ENCODE measurements at places on chromosomes 3 and 15.

- DNase-seq, result no peak
Observed at GRCh38 chr3:42369304-42369703, 41.1 kb downstream of the LYZL4 start.

DNA sequence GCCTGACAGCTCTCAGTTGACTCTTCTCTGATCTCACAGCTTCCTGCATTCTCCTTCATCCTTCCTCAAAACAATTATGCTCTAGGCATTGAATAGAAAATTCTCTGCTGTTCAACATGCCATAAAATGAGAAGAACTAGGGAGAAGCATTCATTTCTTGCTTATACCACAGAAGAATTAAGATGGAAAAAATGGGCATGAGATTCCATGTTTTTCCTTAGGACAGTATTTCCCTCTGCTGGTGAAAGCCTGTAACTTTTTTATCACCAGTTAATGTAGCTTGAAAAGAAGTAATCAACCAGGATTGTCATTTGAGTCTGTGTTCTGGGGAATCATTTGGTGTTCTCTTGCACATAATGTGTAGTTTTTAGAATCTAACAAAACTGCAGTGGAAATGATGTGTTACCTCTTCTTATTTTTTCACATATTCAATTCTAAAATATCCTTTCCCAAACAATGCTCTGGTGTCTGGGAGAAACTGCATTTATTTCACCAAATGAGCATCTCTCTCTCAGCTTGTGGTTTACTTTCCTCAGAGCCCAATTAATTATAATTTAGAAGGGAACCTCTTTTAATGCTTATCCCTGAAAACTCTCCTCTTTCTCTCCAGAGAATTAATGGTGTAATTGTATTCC lies 92.8 kb upstream of the DCBLD2 start:
- DNase-seq, result no peak

DNA sequence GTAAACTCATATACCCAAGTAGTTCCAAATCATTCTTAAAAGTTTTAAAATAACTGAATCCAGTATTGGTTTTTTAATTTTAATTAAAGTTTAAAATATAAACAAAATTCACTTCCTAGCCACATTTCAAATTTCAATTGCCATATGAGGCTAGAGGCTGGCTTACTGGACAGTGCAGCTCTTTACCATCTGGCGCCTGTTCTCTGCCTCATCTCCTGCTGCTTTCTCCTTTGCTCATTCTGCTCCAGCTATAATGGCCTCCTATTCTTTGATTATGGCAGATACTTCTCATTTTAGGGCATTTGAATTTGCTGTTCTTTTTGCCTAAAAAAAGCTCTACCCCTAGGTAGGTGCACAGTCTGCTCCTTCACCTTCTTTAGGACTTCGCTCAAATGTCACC lies 19.1 kb downstream of the ARMC8 start:
- no peak for DNase-seq

- no peak for DNase-seq
Observed at GRCh38 chr3:116399701-116400226, 45.5 kb downstream of the LSAMP start.

DNA sequence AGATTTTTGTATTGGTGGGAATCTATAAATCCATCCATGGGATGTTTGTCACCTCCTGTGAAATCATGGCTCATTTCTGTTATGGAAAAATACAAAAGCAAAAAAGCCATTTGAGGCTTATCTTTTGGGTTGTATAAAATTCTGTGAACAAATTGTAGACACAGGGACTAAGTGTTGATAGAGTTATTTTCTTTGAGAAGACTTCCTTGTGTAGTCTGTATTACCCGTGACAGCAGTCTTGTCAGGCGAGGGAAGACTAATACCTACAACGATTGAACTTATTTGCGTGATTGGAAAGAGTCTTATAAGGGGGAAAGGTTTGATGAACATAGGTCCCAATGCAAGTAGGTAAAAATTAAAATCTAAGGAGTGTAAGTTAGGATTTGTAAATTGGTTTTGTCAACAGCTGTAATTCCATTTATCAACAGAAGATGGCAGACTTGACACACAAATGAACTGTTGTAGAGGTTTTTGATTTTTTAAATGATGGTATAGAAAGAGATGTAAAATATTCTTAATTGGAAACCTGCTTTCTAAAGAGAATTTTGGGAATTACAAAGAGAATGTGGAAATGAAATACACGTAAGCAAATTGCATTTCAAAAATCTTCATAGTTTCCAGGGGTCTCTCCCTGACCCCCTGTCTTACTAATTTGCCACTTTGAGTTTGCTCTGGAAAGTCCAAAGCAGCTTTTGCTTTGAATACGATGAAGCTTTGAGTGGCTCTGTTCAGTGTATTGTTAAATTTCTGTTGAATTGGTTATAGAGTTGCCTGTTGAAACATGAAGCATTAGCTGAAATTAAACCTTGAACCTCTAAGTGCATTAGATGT lies 33.2 kb downstream of the SLC25A26 start:
- no peak for DNase-seq

- no peak for DNase-seq
Observed at GRCh38 chr3:196650740-196651311, 11.3 kb downstream of the NRROS start.

DNA sequence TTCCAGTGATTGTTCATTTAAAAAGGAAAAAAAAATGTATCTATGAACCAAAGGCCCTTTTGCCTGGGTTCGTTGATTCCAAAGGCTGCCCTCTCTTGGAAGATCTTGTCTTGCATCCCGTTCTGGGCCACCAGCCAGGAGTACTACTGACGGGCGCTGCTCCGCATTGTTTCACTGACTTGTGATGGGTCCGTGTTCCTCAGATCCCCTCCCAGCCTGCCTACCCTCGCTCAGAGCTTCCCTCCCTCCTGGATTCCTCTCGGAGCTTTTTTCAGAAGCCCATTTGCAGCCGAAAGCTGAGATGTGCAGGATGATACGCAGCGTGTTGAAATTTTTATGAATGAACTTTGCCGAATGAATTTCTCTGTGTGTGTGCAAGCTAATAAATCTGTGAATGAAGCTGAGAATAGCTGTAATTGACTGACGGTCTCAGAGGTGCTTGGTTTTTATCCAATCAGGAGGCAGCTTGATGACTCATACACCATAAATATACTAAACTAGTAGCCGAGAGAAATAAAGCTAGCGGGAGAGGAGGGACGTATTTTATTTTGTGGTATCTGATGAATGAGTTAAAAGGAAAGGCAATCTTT lies at the start of gene SHC4:
SHC4 (minus strand) TSS at position 396 of the 590 bp plus-strand sequence. CDS start 904 bp downstream, outside the sequence.
- DNase-seq, result no peak

- peak; percentile 21 for DNase-seq
Observed at GRCh38 chr15:40441565-40442531, 1.1 kb downstream of the BAHD1 start.

- no peak for DNase-seq
Observed at GRCh38 chr3:59749291-59749690, 699.5 kb upstream of the CFAP20DC start.

GRCh38 chr3:160403796-160404470 lies 4.5 kb downstream of the SMC4 start:
- no peak for DNase-seq

GRCh38 chr15:101183226-101183930 lies 68.5 kb downstream of the CHSY1 start:
- no peak for DNase-seq

DNA sequence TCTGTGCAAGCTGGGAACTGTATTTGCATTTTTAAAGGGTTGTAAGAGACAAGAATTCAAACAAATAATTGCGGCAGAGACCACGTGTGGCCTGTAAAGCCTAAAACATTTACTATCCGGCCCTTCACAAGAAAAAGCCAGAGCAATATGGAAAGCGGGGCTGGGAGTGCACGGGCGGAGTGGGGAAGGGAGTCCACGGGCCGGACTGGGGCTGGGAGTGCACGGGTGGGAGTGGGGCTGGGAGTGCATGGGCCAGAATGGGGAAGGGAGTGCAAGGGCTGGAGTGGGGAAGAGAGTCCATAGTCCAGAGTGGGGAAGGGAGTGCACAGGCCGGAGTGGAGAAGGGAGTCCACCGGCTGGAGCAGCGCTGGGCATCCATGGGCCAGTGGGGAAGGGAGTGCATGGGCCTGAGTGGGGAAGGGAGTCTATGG lies 41.2 kb downstream of the KLF15 start:
- no peak for DNase-seq

GRCh38 chr15:100259266-100259665 lies 82.5 kb downstream of the ADAMTS17 start:
- DNase-seq, result no peak

DNA sequence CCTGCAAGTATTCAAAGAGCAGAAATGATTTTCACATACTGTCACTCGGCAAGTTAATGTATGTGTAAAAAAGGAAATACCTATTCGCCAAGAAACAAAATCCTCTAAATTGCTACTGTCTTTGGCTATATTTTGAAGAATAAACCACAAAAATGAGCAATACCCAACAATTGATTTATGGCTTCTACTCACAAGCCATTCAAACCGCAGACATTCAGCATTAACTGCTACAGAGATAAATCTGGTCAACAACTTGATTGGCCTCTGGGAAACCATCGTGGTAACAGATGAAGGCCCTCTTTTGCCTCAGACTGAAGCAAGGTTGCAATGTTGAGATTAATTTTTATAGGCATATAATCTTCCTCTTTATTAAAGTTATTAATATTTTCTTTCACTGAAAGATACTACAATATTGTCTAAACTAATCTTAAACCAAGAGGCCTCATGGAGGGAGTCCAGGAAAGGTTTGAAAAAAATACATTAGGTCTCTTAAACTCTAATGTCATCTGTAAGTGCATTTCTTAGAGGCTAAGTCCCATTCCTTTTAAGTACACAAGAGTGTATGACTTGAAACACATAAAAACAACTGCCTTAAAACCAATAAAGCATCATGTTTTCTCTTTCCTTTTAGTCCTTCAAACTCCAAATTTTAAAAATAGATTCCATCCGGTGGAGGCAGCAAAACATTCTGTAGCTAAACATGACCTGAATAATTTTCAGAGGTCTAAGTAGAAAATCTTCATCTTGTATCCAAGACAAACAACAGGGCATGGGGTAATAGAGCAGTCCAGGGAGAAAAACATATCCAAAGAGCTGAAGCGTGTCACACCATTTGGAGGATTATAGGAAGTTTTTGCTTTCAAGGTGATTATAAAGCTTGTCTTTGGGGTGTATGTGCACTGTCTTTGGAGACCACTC lies 162.4 kb upstream of the TGFBR2 start:
- DNase-seq, result no peak

GRCh38 chr15:34039790-34040113 lies 748 bp upstream of the AVEN start:
- no peak for DNase-seq

GRCh38 chr3:177781686-177782161 lies 584.4 kb upstream of the TBL1XR1 start:
- DNase-seq, result no peak

DNA sequence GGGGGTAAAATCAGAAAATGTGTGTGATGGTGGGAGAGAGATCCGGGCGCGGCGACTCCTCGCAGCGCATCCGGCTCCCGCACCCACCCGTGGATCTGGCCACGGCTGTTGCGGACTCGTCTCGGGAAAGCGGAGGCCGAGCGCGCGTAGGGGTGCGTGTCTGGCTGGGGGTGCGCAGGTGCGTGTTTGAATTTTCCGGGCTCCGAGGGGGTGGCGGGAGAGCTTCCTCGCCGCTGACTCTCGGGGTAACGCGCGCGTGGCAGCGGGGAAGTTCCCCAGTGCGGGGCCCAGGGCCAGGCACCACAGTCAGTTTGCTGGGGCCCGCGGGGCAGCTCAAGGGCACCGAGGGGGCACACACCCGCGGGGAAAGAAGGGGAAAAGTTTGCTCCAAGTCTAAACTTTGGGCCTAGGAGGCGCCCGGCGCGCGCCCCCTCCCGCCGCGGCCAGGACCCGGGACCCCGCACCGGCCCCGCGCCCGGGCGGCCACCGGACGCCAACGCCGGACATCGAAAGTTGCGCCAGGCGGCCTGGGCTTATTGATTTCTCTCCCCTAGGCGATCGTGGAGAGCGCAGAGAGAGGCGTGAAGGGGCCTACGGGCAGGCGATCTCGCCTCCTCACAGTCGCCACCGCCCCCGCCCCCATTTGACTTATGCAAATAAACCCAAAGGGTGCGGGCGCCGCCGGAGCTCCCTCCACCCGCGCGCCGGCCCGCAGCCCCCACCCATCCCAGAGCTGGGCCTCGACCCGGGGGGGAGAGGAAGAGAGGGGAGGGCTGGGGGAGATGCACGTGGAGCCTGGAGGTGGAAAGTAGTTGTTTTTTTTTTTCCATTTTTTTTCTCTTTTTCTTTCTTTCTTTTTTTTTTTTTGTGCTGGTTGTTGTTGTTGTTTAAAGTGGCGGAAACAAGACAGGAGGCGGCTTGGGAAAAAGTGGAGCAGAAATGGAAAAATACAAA lies 639 bp downstream of the FOXP1 start:
- DNase-seq, result peak; percentile 41

DNA sequence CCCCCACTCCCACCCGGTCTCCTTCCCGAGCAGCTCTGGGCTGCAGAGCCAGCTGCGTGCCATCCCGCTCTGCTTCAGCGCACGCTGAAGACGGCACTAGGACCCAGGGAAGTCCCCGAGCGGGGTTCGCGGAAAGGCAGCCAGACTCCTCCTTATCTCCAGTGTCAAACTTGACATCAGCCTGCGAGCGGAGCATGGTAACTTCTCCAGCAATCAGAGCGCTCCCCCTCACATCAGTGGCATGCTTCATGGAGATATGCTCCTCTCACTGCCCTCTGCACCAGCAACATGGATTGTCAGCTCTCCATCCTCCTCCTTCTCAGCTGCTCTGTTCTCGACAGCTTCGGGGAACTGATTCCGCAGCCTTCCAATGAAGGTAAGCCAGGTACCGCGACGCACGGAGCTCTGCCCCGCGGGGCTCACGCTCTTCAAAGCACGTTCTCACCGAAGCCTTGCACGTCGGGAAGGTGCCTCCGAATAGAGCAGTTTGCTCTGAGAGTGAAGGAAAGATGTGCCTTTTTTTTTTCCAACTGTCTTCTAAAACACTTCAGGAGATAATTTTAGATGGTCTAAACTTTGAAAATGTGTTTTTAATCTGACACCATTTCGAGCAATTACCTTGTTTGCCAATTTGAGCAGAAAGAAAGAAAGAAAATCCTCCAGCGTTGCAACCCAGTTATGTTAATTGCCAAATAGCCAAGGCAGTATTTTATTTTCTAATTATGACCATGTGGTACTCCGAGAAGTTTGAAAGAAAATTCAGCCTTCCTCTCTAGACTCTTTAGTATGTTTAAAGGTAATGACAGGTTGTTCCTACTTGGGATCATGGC lies at the start of gene EPHA3:
EPHA3 (plus strand) TSS at position 161 of the 830 bp plus-strand sequence; CDS start at position 289, 128 bp downstream.
- DNase-seq, result no peak

DNA sequence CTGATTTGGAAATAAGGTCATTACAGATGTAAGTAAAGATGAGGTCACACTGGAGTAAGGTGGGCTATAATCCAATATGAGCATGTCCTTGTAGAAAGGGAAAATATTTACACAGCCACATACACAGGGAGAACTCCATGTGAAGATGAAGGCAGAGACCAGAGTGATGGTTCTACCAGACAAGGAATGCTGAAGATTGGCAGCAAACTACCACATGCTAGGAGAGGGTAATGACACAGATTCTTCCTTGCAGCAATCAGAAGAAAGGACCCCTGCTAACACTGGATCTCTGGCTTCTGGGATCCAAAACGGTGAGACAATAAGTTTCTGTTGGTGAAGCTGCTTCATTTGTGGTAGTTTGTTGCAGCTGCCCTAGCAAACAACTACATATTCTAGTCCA lies 56.0 kb upstream of the SPTSSB start:
- no peak for DNase-seq

GRCh38 chr3:62718011-62718410 lies 157.2 kb downstream of the CADPS start:
- no peak for DNase-seq

Data from activated gamma-delta T cell treated with Interleukin-2 at 50 U/mL for 16 hours (primary cell).